ENCODE measurements at places on chromosomes 16 and 17.
A peak's percentile ranks its signal among the peaks of the same experiment; 100 is the strongest.

DNA sequence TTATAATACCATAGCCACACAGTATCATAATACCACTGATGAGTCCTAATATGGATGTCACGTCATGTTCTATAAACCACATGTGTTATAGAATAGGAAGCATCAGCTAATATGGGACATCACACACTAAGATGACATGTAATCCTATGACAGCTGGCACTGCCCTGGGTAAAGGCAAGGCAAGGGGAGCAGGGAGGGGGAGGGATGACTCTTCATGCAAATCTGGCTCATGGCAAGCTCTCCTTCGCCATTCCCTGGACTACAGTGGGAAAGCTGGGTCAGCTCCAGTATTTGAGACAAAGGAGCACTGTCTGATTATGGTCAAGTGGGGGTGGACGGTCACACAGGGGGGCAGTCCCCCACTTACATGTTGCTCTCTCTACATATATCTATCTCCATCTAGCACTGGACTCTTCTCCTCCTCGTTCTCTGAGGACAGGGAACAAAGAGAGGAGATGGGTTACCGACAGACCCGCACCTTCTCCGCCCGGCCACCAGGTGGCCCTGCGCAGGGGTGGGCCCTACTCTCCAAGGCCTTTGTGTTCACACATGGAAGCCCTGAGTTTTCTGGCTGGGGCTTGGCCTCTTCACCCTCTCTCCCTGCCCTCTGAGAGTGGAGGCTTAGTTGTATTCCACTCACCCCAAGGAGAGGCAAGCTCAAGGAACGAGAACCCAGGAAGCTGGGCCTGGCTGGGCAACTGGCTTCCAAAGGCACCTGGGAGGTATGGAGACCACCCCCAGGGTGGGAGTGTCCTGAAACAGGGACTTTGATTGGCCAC is 23.4 kb upstream of the MPO start:
- DNase-seq = peak; percentile 45

GRCh38 chr17:78096093-78096492 is 32.5 kb downstream of the TMC6 start:
- DNase-seq = no peak

- DNase-seq = no peak
These were observed 60.2 kb upstream of the KSR1 start for GRCh38 chr17:27396045-27396444.

DNA sequence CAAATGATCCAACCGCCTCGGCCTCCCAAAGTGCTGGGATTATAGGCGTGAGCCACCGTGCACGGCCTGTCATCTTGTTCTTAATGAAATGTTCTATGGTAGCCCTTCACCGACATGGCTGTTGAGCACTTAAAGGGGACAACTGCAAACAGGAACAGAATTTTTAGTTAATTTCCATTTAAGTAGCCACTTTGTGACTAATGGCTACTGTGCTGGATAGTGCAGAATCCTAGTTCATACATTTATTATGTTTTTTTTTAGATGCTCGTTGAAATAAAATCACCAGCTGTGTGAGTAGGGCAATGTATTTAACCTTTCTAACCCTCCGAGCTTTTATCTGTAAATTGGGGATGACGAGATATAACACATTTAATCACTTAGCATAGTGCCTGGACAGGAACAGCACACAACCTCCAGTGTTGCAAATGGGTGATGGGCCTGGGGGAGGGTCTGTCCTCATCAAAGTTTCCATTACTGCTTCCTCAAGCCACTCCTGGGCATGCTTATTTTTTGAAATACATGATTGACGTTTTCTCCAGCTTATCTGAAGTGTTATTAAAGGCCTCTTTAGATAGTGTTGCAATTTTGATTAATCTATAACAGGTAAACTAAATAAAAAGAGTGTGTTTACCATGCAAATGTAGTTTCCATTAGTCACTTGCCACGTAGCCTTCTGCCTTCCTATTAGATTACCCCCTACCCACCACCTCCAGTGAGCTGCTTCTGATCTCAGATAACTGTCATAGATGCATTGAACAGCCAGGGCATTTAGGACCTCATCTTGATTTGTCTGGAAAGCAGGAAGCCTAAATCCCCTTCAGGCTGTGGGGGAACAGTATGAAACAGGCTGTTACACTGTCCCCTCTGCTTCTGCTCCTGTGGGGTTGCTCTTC is 42.5 kb upstream of the TANC2 start:
- DNase-seq = no peak

DNA sequence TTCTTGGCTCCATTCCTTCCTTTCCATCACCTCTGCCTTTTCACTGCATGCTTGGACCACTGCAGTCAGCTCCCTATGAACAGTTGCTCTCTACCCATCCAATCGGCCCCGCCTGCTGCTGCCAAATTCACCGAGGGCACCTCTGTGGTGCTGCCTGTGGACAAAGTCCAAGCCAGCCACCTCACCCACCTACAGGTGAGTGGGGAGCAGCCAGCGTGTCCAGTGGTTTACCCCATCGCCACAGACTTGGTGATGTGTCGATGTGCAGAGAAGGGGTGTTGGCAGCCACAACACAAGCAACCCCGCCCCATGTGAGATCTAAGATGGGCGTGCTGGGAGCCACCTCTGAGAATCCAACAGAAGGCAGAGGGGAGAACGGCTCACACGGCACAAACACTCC is 43.7 kb upstream of the STH start:
- DNase-seq = no peak

- DNase-seq = no peak
These were observed 102.1 kb downstream of the PLCG2 start for GRCh38 chr16:81881228-81881627.

DNA sequence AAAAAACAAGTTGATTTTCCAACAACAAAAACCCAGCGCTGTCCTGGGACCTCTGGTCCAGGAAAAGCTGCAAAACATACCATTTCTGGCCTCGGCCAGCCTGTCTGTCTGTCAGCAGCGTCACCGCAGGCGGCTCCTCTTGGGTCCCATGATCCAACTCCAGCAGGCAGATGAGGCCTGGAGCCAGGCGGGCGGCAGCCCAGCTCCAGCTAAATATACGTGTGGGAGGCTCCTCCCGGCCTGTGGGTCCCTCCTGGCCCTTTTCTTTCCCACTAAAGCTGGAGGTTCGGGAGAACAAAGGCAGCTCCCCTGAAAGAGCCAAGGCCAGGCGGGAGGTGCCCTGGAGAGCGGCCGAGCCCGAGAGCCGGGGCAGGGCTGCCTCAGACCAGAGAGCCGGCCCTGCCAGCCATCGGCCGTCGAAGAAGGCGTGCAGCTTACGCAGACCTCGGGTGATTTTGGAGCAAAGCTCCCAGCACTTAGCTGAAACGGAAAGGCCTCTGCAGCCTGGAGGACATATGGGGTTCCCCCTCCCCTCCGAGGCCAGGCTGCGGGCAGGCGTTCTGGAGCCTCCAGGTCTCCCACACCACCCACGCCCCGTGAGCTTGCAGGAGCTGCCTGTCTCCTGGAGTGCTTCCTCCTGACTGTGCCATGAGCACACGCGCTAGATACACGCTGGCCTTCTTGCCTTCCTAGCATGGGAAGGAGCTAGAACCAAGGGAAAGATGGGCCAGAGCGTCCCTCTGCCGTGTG is 19.9 kb upstream of the JPH3 start:
- no peak for DNase-seq

DNA sequence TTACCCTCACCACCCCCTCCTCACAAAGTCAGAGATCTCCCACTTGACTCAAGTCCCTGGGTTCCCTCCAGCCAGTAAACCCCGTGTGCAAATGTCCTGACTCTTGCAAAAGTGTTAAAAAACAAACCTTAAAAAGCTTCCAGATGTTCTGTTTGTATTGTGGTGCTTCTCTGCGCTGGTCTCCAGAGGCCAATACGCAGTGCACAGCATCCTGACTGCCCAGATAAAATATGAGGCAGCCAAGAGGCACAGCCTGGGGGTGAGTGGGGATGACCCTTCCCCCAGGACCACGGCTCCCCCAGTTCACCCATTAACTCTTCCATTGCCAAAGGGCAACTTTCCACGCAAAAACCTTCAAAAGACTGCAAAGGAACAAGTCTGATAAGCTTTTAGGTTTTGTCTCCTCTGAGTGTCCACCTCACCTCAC is 291.8 kb downstream of the SOX9 start:
- no peak for DNase-seq

DNA sequence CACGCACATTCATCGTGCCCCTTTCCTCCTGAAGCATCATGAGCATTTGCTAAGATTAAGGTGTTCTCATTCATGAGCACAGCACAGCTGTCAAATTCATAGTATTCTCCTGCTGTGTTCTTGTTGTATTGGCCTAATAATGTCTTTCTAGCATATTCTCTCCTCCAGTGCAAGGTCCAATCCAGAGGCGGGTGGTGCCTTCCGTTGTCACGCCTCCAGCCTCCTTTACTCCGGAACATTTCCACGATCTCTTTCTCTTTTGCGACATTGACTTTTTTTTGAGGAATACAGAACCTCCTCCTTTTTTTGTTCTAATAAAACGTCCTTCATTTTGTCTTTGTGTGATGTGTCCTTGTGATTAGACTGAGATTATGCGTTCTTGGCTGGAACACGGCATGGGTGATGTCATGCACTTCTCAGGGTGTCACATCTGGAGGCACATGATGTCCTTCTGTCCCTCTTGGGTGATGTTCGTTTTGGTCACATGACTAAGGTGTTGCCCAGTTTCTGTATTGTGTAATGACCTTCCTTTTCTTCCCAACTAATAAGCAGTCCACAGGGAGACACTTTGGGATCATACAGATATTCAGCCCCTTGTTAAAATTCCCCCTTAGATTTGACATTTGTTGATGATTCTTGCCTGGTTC is 66.3 kb downstream of the CLEC16A start:
- DNase-seq = no peak

DNA sequence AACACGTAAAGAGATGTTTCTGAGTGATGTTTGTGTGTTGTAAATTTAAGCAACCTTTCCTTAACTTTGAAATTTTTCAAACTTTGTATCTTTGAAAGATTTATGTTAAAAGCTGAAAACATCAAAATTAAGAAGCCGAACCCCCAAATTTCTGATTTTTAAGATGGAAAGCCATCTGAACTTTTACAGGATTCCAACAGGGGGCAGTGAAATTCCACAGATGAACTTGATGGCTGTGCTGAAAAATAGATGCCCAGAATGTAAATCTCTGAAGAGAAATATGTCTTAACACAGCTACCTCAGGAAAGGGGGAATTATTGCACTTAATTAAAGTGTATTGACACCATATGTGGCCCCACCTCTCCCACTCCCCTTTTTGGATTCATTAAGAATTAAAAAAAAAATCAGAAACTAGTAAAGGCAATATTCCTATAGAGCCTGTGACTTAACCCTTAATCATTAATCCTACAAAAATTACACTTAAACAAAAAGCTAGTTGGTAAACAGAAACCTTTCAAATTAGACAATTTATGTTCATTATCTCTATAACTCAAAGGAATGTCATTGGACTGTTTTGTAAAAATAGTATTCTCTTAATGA is 597.9 kb downstream of the KCNJ2 start:
- DNase-seq = no peak

DNA sequence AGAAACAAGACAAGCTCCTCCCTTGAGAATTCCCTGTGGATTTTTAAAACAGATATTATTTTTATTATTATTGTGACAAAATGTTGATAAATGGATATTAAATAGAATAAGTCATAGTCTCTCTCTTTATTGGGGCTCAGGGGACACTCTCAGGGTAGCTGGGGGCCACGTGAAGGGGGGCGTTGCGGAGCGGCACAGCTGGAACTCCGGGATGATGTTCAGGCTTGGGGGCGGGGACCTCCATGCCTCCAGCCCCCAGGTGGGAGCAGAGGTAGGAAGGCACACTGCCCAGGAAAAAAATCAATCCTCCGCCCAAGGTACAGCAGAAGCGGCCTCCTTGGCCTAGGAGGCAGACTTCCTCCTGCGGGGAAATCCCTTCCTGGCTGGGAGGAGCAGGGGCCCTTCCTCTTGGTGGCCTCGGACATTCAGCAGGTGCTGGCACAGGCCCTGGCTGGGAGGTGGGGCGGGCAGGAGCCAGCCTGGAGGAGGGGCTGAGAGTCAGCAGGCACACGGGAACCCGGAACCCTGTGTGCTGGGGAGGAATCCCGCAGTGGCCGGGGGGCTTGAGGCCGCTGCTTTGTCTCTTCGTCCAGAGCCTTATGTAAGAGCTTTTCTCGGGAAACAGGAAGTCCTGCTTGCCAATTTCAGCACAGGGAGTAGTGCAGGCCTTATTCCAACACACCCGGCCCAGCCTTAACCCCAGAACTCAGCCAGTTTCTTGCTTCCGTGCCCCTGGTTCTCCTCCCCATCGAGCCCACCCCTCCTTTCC is 591 bp upstream of the TNFSF13 start:
- DNase-seq = no peak

Data from KG1 (cell line).